Prostate gland (tissue), 2 donors: ENCODE measurements at places on chromosomes 16 and 17. TPM values are rescaled to one million over a fixed set of nuclear protein-coding genes. Genes with fewer than 3 reads are reported as not detected.

MPV17L gene
- 13.5 TPM for total RNA-seq

CCT6B gene
- total RNA-seq: 11.9 TPM

MYO15B gene
- total RNA-seq: 214 TPM

C1QTNF8 gene
- total RNA-seq: 0.34 TPM

ENPP7 gene
- total RNA-seq: not detected

PPL gene
- 64.3 TPM for total RNA-seq

TBX21 gene
- 0.45 TPM for total RNA-seq

GDPD3 gene
- total RNA-seq: 2.4 TPM

SEC14L5 gene
- 0.77 TPM for total RNA-seq

GUCY2D gene
- total RNA-seq: 1.8 TPM

GDE1 gene
- total RNA-seq: 67.8 TPM

CD19 gene
- 0.46 TPM for total RNA-seq

P2RX5 gene
- 6.3 TPM for total RNA-seq

FAM20A gene
- total RNA-seq: 47.7 TPM

CCDC154 gene
- 5.7 TPM for total RNA-seq

CHCT1 gene
- not detected for total RNA-seq

PRSS36 gene
- total RNA-seq: 4.3 TPM

GP1BA gene
- not detected for total RNA-seq

DHRS7B gene
- total RNA-seq: 67.5 TPM

KRT27 gene
- total RNA-seq: not detected

PERCC1 gene
- total RNA-seq: 26.0 TPM

SPNS2 gene
- 14.0 TPM for total RNA-seq

PRKCA gene
- 26.5 TPM for total RNA-seq

CTCF gene
- 39.9 TPM for total RNA-seq

CFAP52 gene
- total RNA-seq: not detected

CDH5 gene
- 20.8 TPM for total RNA-seq

MFAP4 gene
- 146 TPM for total RNA-seq

KRT31 gene
- not detected for total RNA-seq

SSTR5 gene
- 1.1 TPM for total RNA-seq

SULT1A2 gene
- 0.96 TPM for total RNA-seq

CHAD gene
- 1.6 TPM for total RNA-seq

KRTAP4-1 gene
- total RNA-seq: not detected

CLEC18B gene
- not detected for total RNA-seq

ITGA2B gene
- 0.27 TPM for total RNA-seq

CD300E gene
- total RNA-seq: not detected

MMP25 gene
- total RNA-seq: 1.4 TPM

NRN1L gene
- total RNA-seq: 4.0 TPM

SPATA22 gene
- 13.5 TPM for total RNA-seq

PCYT2 gene
- total RNA-seq: 51.4 TPM

ARHGAP44 gene
- 7.5 TPM for total RNA-seq

TPPP3 gene
- total RNA-seq: 3.4 TPM

CA5A gene
- total RNA-seq: not detected
